ENCODE measurements at places on chromosomes 16 and 17.

DNA sequence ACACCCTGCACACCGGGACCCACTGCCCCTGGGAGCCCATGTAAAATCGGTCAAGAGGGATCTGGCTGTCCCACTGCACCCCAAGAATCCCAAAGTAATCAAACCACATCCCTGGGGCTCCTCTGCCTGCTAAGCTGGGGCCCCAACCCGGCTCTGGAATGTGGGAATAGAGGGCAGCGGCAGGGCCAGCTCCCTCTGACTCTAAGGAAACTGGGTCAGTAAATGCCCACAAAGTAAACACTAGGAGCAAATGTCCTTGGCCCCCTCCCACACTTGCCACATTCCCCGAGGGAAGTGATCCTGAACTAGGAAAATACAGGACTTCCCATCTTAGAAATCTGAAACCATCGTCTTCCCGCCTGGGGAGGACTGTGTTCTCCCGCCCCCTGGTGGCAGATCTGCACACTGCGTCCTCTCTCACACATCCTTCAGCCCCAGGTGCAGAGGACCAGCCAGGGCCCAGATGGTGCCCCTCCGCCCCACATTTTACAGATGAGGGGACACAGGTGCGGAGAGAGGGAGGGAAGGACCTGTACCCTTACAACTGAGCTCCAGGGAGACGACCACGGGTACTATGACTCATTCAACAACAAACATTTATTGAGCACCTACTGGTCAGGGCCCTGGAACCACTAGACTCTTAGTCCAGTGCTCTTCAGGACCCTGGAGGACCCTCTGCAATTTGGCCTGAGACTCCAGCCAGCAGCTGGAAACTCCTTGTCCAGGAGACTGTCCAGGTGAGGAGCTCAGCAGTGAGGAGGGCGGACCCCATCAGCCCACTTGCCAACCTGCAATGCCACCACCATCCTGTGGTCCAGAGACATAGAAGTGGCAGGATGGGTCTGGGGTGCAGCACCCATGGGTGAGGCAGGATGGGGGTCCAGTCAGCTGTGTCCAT is 10.1 kb downstream of the P3H4 start:
- peak; percentile 81 for DNase-seq

DNA sequence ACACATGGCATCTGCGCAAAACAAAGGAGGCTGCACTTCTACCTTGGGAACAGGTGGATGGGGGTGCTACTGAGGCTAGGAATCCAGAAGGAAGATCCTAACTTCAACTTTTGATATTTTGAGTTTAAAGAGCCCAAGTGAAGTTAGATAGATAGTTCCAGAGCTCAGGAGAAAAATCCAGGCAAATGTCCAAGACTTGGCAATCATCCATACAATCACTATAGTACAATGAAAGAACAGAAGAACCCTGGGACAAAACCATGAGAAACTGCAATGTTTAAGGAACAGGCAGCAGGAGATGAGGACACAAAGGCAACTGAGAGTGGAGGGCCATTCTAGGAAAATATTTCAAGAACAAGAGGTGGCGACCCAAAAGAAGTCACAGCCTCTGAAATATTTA is 12.4 kb downstream of the CDYL2 start:
- DNase-seq: no peak

DNA sequence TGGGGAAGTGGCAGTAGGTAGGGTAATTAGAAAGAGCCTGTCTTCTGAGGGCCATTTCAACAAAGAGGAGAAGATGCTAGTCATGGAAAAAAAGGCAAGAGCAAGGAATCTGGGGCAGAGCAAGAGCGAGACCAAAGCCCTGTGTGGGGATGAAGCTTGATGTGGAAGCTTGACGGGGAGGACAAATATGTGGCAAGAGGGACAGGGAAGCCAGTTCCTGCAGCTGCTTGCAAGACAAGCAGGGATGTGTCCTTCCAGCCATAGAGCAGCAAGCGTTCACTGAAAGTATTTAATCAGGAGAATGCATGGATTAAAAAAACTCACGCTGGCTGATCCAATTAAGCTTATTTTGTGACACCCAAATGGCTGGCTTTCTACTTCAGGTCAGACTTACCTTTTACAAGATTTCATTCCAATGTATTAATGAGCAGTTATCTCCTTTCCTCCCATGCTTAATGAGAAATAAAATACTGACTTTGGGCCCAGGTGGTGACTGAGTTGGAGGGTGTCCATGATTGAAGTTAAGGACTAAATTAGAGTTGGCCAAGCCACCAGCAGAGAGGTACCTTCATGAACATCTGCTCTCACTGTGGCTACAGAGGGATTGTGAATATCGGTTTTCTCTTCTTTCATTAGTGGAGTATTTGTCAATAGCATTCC is 76.8 kb downstream of the ABCA8 start:
- DNase-seq: no peak

GRCh38 chr17:55327225-55328088 is 62.7 kb downstream of the HLF start:
- DNase-seq: no peak

DNA sequence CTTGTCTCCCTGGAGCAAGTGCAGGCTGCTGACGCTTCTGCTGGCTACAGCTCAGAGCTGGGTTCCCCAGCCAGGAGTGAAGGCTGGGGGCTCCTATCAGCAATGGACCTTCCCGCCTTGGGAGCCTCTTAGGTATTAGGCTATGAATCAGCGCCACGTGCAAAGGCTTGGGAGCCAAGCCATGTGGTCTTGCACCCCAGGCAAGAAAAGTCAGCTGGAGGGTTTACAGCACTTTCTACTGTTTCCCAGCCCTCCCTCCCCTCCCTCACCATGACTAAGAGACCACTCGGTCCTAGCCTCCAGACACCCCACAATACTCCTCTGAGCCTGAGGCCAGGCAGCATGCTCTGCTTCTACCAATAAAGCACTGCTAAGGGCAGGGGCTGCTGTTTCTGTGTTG is 12.3 kb downstream of the EPX start:
- no peak for DNase-seq

- DNase-seq: no peak
Observed at GRCh38 chr17:54191261-54191660, 368.5 kb downstream of the KIF2B start.

DNA sequence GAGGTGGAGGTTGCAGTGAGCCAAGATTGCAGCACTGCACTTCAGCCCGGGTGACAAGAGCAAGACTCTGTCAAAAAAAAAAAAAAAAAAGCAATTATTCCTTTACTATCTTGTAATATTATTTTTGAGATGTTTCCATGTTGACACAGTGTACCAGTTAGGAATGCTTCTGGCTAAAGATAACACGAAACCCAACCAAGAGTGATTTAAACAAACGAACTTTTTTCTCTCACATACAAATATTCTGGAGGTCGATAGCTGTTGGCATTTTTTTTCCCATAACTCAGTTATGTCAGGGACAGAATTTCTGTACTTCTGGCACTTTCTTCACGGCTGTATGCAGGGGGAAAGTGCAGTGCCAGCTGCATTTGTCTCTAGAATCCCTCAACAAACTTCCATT is 9.9 kb upstream of the PPM1D start:
- DNase-seq: no peak

- no peak for DNase-seq
Observed at GRCh38 chr16:49354991-49355390, 18.6 kb upstream of the C16orf78 start.

DNA sequence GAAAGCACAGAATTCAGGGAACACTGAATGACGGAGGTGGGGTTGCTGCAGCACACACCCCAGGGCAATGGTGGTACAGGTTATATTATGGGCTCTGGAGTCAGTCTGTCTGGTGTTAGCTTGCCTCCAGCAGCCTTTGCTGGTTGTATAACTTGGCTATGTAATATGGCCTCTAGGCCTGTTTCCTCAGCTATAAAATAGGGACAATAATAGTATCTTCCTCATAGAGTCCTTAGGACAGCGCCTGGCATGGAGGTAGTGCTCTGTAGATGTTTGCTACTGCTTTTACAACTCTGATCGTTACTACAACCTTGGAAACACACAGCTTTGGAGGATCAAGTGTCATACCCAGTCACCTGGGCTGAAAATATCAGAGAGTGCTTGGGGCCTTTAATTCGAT is 31.5 kb downstream of the GTF3C1 start:
- no peak for DNase-seq

DNA sequence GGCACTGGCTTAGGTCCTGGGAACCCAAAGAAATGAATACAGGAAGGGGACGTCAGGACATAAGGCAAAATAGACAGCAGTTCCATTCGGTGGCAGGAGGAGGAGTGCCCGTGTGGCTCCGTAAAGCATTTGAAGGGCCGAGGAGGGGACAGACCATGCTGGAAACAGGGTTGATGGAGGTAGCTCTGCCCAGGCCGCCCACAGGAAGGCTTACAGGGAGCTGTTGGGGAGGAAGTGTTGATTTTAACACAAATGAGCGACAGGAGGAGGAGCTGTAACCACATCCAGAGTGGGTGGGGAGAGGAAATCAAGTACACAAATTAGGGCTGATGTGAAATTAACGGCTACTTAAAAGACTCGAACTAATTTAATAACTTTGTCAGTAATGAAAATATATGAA is 54.6 kb downstream of the RBFOX3 start:
- DNase-seq: no peak

GRCh38 chr16:49349446-49350168 is 24.0 kb upstream of the C16orf78 start:
- DNase-seq: no peak

DNA sequence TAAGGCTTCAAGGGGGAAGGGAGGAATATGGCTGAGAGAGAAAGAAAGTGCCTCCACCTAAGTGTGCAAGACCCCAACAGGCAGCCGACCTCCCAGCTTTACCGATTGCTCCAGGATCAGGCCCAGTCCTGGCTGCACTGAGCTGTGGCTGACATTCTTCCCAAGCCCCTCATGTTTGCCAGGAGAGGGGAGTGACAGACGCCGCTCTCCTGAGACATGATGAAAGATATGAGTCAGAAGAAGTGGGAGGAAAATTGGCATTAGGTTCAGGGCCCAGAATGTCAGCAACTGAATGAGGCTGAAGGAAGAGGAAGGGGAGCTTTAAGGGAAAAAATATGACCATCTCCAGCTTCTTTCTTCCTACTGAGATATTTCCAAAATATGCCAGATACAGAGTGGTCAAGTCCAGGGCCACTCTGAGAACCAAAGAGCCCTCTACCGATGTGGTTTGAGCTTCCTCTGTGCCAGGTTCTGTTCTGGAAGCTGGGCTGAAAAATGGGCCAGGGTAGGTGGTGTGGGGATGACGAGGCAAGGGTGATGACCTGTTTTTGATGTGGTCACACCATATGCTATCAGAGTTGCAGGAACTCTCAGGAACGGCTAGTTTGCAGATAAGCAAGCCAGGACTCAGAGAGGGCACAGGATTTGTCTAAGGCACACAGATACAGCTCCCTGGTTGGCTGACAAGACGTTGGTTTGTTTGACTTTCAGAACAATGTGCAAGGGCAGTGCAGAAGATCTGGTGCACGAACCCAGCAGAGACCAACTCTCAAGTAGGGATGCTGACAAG is 176.7 kb downstream of the SOX9 start:
- no peak for DNase-seq

DNA sequence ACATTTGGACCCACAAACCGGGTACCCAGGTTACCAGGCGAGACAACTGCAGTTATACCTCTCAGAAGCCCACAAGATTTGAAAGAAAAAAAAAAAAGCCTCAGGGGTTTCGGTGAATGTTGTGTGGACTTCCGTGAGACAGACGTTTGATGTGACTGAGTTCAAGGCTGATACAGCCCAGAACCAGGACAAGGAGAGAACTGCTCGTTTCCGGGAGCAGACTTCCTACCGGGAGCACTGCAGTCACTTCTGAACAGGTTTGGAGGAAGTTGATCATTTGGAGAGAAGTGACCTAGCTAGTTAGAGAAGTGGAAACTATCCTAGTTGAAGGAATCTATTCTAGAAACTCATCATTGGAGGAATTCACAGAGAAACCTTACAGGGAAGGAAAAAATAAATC is 847 bp downstream of the CKLF start:
- no peak for DNase-seq

GRCh38 chr17:53150101-53150698 is 672.5 kb upstream of the KIF2B start:
- no peak for DNase-seq

DNA sequence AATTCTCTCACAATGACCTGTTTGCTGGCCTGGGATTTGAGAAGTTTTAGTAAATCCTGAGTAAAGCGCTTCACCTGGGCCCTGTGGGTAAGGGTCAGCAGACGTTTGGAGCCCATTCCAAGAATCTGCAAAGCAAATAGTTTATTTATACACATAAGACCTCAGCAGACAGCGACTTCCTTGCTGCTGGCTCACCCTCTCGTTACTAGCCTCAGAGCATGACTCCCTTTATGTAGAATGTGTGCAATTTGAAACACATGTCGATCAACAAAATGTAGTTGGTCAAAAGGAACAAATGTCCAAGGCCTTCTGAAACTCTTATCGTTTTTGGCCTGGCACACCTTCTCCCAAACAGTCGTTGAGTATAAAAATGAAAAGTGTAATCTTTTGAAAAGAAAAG is 31.3 kb downstream of the MARF1 start:
- no peak for DNase-seq

- DNase-seq: no peak
Observed at GRCh38 chr17:34226011-34226743, 28.9 kb upstream of the CCL2 start.

- no peak for DNase-seq
Observed at GRCh38 chr17:42227849-42228700, 33.8 kb upstream of the GHDC start.

DNA sequence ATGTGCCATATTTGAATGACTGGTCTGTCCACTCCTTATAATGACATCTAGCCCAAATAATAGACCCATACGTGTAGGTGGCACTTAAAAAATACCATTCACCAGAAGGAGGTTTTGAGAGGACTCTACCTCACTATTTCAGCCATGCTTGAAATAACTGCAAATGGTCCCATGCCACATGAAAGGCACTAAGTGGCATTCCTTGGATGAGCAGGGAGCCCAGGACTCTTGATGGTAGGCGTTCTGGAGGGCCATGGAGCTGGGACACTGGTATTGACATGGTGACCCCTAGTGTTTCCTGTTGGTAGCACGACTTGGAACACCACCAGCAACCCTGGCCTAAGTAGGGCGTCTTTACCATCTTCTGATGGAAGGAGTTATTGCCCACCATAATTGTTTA is 148.7 kb upstream of the ZFHX3 start:
- DNase-seq: peak; percentile 43

DNA sequence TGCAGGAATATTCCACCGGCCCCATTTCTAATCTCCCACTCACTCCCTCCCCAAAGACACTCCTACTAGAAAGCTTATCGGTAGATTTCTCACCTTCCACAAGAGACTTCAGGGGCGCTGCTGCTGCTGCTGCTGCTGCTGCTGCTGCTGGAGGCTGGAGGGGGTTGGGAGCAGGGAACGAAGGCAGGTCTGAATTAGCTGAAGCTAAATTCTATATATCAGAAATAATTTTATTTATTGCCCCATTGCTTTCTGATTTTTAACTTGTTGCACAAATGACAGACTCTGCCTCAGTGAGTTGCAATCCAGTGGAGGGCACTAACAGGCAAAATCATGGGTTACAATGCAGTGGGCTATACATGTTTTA is 25.8 kb upstream of the HLF start:
- no peak for DNase-seq
